ENCODE measurements at places on chromosomes 3 and 15.
A peak's percentile ranks its signal among the peaks of the same experiment; 100 is the strongest.

DNA sequence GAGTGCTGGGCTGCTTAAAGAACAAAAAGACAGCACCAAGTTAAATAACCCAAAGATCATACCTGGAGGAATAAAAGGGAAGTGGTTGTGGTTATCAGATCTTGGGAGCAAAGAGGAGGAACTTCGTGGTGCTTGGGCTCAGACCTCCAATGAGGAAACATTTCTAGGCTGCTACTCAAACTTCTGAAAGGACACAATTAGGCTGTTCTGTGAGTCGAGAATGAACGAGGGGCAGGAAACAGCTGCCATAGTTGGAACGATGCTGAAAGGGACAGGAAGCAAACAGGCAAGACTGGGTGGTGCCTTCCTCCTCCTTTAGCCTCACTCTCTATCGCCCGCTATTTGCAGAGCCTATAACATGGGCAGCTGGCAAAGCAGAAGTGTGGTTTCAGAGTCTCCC lies 276.3 kb upstream of the ARRDC4 start:
- DNase-seq: peak; percentile 91

DNA sequence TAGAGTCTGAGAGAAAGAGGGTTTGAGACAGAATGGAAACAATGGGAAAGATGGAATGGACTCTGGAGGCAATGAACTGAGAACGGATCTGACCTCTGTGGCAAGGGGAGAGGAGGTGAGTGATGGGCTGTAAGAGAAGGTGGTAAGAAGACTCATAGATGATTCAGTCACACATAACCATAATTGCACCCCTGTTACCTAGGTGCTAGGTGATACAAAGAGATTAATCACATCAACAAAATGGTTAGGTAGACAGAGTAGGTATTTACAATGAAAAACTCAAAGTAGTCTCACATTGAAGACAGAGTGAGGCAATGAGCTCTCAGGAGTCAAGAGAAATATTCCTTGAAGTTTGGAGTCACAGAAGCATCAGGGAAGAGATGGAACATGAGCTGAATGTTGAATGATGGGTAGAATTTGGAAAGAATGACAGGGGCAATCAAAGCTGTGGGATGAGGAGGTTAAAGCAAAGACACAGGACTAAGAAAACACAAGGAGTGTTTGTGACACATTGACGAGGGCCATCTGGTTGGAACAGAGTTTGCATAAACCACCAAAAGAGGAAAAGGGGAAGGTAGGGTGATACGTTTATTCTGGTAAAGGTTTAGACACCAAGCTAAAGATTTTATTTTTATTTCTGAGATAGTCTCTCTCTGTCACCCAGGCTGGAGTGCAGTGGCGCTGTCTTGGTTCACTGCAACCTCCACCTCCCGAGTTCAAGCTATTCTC lies 32.7 kb downstream of the MME start:
- no peak for DNase-seq

DNA sequence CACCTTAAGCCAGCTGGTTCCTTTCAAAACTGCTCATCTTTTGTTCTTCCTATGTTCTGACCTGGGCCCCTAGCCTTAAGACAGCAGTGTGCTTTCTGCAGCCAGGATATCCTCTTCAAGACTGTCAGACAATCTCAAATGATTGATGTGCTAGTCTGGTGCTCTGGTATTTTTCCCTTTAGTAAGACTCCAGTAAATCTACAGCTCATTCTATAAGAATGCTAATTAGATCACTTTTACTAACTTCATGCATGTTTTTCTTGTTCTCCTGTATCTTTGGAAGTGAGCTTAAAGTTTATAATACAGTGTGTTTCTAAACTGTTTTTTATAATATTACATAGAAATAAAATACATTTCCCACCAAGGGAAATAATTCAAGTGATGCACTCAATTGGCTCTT lies 220.9 kb upstream of the NANOGP8 start:
- no peak for DNase-seq

GRCh38 chr3:126516936-126517290 lies 660 bp downstream of the UROC1 start:
- DNase-seq: no peak

- no peak for DNase-seq
These were observed 388.2 kb upstream of the AGTR1 start for GRCh38 chr3:148309390-148310035.

DNA sequence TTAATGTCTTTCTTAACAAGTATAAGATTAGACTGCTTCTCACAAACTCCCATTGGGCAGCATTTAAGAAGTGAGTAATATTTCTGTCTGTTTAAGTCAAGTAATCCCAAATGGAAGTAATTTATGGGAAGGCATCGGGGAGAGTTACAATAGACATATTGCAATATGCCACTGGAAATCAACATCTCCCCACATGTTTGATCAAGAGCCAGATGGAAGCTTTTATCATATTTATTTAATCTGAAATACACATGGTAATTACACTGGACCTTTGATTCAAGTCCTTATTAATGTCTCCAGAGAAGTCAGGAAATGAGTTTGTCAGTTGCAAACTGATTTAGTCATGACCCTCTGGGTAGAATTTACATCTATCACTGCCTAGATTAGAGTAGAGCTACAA lies 943.8 kb downstream of the VGLL3 start:
- no peak for DNase-seq

DNA sequence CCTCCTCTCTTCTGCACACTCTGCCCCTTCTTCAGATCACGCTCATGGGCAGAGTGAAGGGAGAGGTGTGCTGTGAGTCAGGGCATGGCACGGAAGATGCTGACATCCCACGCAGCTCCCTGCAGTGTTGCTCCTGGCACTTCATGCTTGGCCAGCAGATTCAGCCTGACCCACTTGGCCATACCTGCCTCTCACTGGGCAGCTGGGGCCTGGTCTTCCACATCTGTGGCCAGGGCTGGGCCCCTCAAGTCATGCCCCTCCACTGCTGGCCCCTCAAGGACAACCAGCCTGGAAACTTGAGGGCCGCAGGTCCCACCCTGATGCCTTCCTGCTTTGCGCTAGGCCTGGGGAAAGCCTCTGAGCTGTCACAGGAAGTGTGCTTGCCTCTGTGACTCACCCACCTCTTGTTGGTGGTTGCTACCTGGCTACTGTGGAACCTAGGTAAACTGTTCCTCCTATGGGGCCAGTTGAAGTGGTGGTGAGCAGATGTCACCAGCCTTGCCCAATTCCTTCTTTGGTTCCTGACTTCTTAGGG lies 48.7 kb downstream of the BSN start:
- no peak for DNase-seq

GRCh38 chr3:170867143-170867937 lies 2.7 kb downstream of the RPL22L1 start:
- DNase-seq: peak; percentile 56
